ENCODE measurements at places on chromosomes 16 and 17.

DNA sequence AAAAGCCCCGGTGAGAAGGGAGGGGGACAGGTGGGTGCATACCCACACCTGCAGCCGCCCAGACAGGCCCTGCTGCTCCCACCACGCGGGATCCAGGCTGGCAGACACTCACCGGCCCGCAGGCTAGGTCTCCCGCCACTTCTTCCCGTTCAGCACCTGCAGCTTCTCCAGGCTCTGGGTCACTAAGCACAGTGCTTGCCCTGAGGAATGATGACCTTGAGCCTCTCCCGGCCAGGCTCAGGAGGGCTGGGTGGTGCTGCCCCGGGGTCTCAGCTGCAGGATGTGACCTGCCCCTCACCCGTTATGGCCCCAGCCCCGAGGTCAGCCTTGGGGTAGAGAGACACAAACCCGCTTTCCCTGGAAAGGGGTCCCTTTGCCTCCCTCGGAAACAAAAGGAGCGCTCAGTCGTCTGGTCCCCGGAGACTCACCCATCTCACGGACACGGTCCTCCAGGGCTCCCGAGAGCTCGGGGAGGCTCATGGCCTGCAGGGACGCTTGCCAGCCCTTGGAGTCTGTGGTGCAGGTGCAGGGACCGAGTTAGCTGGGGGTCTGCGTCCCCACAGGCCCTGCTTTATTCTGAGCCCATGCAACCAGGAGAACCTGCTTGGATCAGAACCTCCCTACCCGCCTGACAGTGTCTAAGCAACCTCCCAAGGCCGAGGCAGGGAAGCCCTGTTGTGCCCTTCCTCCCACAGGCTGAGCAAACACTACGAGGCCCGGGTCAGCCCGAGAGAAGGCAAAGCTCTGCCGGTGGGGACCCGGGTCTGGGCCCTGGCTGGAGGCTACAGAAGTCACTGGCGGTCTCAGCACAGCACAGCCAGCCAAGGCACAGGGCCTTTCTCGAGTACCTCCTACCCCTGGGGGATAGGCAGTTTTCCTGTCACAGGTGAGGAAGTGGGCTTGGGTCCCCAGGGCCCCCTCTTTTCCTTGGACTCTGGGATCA is 3.8 kb downstream of the NUDT16L1 start:
- no peak for ATAC-seq

- ATAC-seq: no peak
Observed at GRCh38 chr17:74287031-74287602, 13.1 kb downstream of the DNAI2 start.

GRCh38 chr16:31710880-31711279 is 162.7 kb upstream of the ZNF267 start:
- no peak for ATAC-seq

DNA sequence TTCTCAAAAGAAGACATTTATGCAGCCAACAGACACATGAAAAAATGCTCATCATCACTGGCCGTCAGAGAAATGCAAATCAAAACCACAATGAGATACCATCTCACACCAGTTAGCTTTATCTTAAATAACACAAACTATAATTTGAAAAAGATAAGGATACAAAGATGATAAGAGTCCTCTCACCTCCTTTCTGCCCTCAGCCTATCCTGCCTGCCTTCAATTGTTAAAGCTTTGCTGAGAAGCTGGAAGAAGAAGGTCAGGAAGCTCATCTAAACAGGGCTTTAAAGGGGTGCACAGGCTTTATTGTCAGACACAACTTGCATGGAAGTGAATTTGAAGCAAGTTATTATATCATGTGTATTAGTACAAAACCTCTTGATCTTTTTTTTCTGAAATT is 676.3 kb upstream of the GOT2 start:
- ATAC-seq: no peak

- no peak for ATAC-seq
Observed at GRCh38 chr16:83714286-83714685, 93.5 kb upstream of the HSBP1 start.

DNA sequence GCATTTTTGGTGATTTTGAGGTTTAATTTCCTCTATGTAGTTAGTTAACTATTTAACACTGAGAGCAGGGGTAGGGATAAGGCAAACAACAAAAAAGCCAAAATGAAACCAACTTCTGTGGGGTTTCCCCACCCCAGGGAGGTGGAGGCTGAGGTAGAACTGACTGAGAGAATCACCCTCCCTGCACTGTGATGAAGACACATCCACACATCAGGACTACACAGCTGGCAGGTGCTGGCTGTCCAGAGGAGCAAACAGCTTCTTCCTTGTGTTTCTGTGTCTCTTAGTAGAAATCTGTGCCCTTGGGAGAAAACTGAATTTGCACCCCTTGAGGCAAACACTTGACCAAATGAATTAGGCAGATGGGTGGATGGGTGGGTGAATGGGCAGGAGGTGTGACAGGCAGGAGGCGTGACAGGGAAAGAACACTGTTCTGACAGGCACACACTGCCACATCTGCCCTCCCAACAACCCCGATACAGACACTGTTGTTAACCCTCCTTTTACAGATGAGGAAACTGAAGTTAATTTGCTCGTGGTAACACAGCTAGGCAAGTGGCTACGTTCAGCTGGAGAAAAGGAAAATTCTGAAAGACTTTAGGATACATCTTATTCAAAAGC is 62.9 kb upstream of the AMZ2 start:
- no peak for ATAC-seq

DNA sequence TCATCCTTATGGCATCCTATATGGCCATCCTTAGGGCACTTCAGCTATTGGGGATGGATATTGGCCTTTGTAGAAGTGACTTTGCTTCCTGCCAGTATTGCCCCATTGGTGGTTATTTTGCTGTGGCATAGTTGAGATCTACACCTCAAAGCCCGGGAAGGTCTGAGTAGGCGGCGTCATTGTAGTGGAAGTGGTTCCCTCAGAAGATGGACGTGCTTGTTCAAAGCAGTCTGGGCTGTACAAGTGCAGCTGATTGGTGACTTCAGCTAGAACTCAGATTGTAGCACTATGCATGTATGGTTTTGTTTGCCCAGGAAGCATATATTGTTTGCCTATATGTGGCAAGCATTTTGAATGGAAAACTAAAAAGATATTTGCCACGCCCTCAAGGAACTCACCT is 83.2 kb downstream of the TMC6 start:
- ATAC-seq: no peak

- ATAC-seq: no peak
Observed at GRCh38 chr17:60510031-60510430, 16.0 kb downstream of the APPBP2 start.

DNA sequence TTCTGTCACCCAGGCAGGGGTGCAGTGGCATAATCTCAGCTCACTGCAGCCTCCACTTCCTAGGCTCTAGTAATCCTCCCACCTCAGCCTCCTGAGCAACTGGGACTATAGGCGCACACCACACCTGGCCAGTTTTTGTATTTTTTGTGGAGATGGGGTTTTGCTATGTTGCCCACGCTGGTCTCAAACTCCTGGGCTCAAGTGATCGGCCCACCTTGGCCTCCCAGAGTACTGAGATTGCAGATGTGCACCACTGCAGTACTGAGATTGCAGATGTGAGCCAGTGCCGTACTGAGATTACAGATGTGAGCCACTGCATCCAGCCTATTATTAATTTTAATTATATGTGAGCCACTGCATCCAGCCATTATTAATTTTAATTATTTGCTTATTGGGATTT is 13.8 kb downstream of the CRK start:
- ATAC-seq: no peak

- ATAC-seq: no peak
Observed at GRCh38 chr17:78163881-78164747, 4.3 kb upstream of the SYNGR2 start.

DNA sequence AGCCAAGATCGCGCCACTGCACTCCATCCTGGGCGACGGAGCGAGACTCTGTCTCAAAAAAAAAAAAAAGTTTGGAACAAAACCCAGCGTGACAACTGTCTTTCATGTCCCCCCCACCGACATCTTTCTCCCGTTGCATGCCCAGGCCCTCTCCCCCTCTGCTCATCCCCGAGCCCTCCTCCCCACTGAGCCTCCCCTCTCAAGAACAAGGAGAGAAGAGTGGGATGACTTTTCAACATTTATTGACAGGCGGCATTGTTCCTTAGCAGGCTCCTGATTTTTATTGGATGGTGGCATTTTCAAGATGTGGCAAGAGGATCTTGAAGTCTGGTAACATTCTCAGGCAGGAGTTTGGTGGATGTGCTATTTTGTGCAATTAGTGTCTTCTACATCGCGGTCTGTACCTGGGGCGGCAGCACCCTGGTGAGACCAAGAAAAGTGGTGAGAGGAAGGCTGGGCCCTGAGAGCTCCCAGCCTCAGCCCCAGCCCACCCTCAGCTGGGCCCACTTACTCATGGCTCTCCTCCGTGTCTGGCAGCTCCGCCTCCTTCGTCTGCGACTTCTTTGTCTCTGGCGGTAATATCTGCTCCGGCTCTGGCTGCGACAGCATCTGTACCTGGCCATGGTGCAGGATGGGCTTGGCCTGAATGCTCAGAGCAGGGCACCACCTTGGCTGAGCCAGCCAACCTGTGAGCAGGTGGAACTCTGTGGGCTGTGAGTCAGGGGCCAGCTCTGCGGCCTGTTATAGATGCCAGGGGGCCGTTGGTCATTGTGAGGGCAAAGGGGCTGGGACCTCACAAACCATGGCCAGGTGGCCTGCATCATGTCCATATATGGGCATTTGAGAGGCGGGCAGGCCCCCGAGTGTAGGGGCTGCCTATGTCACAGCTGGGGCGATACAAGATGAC is at the start of gene PRM1:
PRM1 (minus strand) TSS at position 715 of the 907 bp plus-strand sequence; CDS start at position 623, 92 bp downstream.
- no peak for ATAC-seq

DNA sequence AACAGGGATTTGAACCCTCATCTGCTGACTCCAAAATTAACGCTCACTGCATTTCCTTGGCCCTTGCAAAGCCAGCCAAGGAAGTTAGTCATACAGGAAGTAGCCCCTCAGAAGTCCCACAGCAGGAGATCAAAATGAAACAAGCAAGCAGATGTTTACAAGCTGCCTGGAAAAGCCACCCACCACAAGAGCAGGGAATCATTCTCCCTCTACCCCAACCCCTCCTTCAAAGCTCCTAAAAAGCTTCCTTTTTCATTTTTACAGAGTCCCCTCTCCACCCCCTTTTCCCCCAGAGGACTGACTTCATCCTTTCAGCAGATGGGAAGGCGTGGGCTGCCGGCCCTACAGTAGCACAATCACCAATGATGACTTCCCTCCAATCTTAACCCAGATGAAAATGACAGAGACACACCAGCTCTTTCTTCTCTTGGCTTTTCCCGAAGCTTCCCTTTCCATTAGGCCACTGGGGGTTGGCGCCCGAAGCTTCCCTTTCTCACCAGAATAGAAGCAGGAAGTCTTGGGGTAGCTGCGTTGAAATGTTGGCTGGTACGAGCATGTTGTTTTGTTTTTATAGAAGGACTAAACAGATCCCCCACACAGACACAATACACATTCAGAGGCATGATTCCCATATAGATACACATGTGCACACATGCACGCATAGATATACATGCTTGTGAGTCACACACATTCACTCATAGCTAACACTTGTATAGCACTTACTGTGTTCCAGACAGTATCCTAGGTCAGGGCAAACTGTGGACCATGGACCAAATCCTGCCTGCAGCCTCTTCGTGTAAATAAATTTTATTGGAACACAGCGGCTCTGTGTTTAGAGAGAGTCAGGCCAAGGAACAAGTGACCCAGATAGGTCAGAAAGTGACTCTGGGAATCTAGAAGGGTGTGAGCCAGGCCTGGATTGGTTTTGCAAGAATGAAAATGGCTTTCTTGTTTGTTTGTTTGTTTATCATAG is 17.4 kb downstream of the ITPRIPL2 start:
- ATAC-seq: peak; percentile 78

GRCh38 chr16:81765111-81765919 is 13.8 kb upstream of the PLCG2 start:
- ATAC-seq: no peak

GRCh38 chr16:70657956-70658355 is 11.6 kb downstream of the IL34 start:
- ATAC-seq: no peak

DNA sequence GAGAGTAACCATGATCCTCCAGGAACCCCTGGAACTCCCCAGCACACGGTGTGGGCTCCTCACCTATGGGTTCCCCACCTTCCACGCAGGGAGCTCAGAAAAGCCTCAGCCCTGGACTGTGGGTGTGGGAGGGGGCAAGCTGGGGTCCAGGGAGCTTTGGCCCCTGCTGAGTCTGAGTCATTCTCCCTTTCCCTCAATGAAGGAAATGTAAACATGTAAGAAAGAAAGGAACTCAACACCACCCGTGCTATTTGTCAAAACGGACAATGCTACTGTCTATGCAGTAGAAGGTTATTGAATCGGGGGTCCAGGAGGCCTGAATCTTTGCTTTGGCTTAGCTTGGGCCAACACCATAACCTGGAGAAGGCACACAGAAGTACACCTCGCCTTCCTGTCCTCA is 222.8 kb downstream of the PMP22 start:
- ATAC-seq: no peak

DNA sequence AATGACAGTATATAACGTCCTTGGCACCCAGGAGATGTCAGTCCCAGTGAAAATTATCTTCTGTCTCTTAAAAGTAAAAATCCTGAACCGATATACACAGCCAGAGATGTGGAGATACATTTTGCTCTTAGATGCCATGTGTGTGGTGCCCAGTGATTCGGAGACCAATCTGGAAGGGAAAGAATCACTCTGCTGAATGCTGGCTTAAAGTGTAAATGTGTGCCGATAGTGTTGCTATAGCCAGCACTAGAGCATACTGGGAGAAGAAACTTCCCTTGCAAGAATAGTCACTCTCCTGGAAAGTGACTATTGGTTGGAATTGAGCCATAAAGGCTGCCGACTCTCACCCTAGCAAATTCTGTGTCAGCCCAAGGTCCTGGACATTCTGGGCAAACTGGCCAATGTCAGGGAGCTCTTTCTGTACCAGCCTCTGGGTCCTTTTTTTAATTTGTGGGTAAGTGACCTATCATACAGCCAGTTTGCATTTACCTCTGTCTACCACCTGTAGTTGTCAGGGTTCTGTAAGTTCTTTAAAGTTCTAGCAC is 44.2 kb upstream of the HNF1B start:
- no peak for ATAC-seq

DNA sequence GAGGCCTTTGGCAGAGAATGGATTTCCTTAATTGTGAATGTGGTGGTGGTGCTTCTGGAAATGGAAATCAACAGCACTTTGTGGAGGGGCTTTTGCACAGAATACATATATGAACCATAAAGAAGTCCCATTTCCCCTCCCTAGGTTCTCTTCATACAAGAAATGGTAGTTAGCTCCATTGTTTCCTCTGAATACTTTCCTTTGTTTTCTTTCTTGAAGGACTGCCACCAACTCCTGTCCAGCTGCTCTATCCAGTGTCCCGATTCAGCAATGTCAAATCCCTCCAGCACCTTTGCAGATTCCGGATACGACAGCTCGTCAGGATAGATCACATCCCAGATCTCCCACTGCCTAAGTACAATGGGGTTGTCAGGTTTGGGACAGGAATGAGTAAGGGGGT is 33.2 kb upstream of the ARHGAP23 start:
- no peak for ATAC-seq

- ATAC-seq: no peak
Observed at GRCh38 chr17:64443086-64443760, 5.7 kb upstream of the MILR1 start.

- no peak for ATAC-seq
Observed at GRCh38 chr16:89115216-89115861, 21.7 kb downstream of the ACSF3 start.

Data from SK-N-SH treated with all-trans-retinoic acid at 6 μM for 48 hours (cell line).